ENCODE measurements at places on chromosomes 11 and 22.

GRCh38 chr11:120241277-120241676 is 1.3 kb downstream of the POU2F3 start:
- DNase-seq: no peak

DNA sequence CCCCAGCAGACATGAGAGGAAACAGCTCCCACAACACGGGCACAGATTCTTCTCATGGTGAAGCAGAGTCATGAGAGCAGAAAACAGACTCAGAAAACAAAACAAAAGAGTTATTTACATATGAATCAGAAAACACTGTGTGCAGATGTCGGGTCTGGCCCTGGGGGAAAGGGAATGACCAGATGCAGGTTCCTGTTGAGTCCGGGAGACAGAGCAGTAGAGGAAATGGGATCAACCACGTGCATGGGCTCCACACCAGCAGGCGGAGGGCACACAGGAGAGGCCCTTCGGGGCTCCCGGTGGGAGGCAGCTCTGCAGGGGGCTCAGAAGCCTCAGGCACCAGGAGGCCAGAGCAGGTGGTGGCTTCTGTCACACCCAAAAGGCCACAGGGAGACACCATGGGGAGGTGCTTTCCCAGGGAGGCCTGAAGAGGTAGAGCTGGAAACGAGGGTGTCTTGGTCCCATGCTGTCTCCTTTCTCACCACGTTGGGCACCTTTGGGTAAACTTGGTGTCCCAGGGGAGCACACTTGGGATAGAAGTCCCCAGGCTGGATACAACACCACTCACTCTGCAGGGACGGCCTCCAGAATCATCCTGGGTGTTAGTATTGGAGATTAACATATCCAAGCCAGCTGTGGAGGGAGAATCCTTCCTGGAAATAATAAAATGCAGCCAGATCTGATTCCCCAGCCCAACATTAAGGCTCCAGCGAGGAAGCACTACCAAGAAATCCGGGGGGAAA is 764.7 kb downstream of the BRD1 start:
- no peak for DNase-seq

DNA sequence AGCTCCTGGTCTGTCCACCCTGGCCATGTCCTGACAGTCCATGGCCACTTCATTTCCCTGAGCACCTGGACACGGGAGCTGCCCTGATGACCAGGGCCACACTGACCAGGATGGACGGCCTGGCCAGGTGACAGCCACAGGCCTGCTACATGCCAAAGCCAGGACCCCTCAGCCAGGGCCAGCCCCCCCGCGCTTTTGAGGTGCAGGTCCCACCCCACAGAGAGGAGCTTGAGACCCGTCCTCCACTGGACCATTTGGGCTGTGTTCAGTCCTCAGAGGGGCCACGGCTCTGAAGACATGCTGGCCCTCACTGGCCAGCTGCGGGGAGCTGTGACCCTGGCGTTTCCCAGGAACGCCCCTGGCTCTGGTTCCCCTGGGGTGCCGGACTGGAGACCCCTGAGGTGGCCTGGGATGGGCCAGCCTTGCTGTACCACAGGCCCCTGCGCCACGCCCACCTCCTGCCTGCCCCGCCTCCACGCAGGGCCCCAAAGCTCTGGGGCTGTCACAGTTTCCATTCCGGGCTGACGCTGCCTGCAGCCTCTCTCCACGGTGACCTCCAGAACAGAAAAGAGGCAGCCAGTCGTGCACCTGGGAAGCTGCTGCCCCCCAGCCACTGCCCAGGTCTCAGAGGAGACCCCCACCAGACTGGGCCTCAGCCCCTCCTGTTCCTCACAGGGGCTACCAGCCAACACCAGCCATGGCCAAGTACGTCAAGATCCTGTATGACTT is 18.2 kb downstream of the EPS8L2 start:
- no peak for DNase-seq

DNA sequence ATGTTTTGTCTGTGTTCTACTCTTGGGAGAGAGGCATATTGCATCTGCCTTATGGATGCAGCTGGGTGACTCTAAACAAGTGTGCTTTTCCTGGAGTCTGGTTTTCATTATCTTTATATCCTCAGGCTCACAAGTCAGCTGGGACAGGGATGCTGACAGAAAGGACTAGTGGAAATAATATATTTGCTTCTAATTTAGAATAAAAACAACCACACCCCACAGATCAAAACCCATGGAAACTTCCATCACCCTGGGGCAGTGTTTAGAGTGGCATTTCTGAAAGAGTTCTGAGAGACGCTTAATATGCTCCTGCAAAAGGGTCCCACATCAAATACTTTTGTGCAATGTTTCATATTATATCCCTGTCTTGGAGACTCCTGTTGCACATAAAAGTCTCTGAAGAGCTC is 20.8 kb downstream of the KCNE3 start:
- DNase-seq: no peak

- no peak for DNase-seq
Observed at GRCh38 chr11:13666708-13667107, 1.8 kb upstream of the FAR1 start.

DNA sequence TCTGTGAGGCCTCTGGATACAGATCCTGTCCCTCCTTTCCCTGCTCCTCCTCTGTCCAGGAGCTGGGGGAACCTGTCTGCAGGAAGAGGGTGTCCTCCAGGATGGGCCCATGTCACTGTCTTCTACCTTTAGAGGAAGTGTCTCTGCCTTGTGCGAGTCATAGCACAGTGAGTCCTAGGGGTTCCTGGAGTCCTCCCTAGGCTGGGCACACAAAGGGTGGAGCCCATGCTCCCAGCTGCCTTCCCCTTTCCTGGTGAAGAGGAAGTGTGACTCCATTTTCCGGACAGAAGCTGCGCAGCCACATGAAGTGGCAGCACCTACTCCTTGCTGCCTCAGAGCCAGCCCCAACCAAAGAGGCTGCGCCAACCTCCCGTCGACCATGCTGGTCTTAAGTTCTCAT is 112.2 kb downstream of the CTTN start:
- no peak for DNase-seq

GRCh38 chr11:69012092-69013008 is 696 bp downstream of the MRGPRF start:
- no peak for DNase-seq

DNA sequence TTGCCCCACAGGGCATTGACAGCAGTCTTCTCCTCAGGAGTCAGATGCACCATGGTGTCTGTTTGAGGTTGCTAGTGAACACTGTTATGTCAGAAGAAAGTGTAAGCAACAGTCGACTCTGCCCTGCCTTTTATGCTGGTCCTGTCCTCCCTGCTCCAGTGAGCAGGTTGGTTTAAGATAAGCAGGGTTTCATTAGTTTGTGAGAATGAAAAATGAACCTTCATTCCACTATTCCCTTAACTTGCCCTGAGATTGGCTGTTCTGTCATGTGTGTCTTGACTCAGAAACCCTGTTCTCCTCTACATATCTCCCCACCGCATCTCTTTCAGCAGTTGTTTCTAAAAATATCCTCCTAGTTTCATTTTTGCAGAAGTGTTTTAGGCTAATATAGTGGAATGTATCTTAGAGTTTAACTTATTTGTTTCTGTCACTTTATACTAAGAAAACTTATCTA is at the start of gene HBD:
Gene HBD, minus strand, starts transcription at position 103 of the 454 bp plus-strand sequence. Its CDS starts 50 bp downstream, at position 53.
- no peak for DNase-seq

GRCh38 chr22:22168190-22168940 is 76.2 kb upstream of the VPREB1 start:
- no peak for DNase-seq

DNA sequence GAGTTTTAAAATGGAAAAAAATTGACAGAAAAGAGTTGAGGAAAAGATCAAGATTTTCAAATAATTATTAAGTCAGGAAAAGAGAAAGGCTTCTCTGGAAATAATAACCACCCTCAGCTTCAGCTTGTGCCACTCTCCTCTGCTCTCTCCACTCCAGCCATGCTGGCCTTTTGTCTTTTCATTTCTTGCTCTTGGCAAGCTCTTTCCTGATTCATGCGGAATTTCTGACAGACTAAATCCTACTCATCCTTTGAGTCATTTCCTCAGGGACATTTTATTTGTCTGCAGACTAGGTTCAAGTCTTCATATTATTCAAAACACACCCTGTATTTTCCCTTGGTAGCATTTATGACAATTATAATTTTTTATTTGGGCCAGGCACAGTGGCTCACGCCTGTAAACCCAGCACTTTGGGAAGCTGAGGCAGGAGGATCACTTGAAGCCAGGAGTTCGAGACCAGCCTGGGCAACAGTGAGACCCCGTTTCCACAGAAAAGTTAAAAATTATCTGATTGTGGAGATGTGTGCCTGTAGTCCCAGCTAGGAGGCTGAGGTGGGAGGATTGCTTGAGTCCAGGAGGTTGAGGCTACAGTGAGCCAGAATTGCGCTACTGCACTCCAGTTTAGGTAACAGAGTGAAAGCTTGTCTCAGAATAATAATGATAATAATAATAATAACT is 7.8 kb upstream of the P4HA3 start:
- DNase-seq: no peak

DNA sequence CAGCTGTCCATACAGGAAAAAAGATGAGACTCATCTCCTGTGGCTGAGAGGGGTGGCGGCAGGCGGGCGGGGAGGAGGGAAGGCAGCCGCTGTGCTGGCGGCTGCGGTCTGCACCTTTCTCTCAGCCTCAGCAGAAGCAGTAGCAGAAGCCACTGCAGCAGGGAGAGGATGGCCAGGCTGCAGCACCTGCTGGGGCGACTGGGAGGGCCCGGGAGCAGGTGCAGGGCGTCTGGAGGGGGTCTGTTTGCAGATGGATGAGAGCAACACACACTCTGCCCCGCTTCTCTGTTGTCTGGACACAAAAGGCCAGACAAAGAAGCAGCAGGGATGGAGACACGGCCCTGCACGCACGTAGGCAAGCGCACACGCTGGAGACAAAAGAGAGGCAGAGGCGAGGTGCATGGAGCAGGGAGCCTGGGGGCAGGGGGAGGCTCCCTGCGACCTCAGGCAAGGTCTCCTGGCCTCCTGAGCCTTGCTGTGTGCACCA is 9.3 kb upstream of the MIAT start:
- DNase-seq: no peak

DNA sequence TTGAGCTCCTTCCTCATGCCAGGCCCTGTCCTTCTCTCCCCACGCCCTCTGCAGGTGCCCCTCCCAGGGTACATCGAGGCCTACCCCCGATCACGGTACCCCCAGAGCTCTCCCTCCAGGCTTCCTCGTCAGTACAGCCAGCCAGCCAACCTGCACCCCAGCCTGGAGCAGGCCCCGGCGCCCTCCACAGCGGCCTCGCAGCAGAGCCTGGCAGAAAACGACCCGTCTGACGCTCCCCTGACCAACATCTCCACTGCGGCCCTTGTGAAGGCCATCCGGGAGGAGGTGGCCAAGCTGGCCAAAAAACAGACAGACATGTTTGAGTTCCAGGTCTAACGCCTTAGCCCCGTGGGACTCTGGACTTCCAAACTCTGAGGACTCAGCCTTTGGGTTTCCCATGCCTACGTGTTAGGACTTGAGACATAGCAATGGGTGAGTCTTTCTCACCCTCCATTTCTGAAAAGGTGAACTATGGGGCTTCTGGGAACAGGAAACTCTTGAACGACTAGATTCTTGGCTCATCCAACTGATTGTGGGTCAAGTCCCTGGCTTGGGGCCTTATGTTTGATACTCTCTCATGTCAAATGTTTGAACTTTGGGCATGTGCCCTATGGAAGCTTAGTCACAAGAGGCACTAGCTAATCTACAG is 32.7 kb downstream of the C11orf91 start:
- DNase-seq: no peak

DNA sequence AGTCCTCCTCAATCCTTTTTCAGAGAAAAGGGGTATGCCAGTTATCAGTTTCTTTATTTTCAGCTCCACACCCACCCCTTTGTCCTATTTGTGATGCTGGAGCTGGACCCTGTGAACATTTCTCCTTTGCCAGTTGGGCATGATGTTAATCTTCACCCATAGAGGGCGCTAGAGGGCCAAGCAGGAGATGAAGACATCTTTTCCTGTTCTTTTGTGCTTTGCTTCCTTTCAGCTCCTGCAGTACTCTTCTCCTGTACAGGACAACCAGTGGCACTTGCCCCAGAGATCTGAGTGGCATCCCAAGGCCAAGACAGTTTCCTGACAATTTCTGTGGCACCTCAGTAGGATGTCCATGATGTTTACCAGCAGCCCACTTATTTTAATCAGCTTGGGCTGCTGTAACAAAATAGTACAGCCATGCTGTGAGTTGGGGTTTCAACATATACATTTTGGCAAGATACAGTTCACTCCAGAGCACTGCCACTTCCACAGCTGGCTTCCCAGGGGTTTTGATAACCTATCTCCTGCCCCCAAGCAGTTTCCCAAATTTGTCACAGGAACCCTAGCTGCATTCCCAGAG is 4.6 kb downstream of the SAA2 start:
- peak; percentile 8 for DNase-seq

GRCh38 chr11:118222437-118222836 is 2.4 kb downstream of the JAML start:
- DNase-seq: no peak

GRCh38 chr22:44438056-44438455 is 60.0 kb downstream of the RTL6 start:
- DNase-seq: no peak
